ENCODE measurements at places on chromosomes 3 and 15.

- no peak for DNase-seq
These were observed 6.3 kb downstream of the FBXL22 start for GRCh38 chr15:63603516-63603915.

GRCh38 chr3:79887213-79887612 is 119.4 kb upstream of the ROBO1 start:
- DNase-seq = no peak

- DNase-seq = no peak
These were observed 516.8 kb upstream of the PROK2 start for GRCh38 chr3:72301779-72302178.

GRCh38 chr15:25091421-25092158 is 136.8 kb downstream of the SNRPN start:
- no peak for DNase-seq

Data from activated CD8-positive, alpha-beta memory T cell treated with anti-CD3 and anti-CD28 coated beads for 1 hour (primary cell).